A549 (cell line): ENCODE measurements at places on chromosomes 2 and 18.

- no peak for DNase-seq
Observed at GRCh38 chr2:16615687-16616615, 49.7 kb downstream of the CYRIA start.

- DNase-seq: no peak
Observed at GRCh38 chr2:139544186-139544851, 764.1 kb upstream of the NXPH2 start.

- DNase-seq: no peak
Observed at GRCh38 chr18:37006742-37007141, 177.8 kb downstream of the KIAA1328 start.

DNA sequence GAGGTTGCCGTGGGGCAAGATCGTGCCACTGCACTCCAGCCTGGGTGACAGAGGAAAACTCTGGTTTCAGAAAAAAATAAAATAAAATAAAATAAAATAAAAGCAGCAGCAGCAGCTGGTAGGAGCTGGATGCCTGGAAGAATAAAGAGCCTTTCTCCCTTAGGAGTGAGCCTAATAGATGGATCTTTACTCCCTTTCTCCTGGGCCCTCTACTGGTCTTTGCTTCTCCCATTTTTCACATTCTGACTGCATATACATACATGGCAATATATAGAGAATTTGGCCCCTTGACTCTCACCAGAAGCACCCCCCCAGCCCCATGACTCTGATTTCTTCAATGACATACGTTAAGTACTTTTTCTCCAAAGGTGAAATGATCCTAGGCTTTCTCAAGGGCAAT is 9.8 kb upstream of the MALT1 start:
- no peak for DNase-seq

- DNase-seq: no peak
Observed at GRCh38 chr18:36567800-36568199, 261.0 kb downstream of the TPGS2 start.

DNA sequence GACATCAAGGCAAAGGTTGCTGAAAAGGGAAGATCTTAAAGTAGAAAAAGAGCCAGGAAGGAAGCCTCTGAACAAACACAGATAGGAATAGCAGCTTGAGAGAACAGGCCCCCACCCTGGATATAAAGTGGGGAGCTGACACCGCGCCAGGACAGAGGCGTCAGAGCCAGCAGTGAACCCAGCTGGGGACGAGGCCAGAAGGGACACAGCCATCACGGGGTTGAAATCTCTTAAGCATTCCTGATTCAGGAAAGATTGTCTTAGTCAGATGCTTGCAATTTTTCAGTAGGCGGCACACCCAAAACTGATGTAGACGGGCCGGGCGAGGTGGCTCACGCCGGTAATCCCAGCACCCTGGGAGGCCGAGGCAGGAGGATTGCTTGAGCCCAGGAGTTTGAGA is 93.8 kb upstream of the PHLPP1 start:
- peak; percentile 7 for DNase-seq

DNA sequence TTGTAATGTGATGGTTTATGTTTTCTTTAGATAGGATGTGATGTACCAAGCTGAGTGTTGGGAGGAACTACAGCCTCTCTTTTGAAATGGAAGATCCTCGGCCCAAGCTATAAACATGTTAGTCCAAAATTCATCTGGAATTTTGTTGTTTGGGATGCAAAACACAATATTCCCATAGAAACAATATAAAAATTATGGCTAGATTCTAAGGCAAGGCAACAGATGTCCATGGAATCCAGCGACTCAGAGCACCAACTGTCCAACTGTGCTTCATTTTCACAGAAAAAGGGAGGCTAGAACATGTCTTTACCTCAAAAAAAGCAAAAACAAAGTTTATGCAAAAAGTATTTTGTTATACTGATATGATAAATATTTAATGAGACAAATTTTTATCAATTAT is 52.4 kb upstream of the ATP8B1 start:
- no peak for DNase-seq

GRCh38 chr18:35581898-35582641 is 530 bp downstream of the GALNT1 start:
- DNase-seq: no peak

DNA sequence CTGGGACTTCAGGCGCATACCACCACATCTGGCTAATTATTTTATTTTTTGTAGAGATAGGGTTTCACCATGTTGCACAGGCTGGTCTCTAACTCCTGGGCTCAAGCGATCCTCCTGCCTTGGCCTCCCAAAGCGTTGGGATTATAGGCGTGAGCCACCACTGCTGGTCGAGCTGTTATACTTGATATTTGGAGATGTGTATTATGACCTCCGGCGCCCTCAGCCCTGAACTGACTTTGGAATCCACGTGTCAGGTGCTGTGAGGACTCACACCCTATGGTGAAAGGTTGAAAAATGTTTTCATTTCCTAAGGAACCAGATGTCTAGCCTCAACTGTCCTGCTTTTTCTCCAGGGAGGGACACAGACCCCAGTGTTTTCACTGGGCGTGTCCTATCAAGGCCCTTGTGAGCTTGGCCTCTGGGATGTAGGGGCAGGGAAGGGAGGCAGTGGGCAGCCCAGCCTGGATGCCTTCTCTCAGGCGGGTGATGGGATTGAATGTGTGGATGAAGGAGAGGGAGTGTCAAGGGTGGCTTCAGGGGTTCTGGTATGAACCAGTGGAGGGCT is 56.4 kb upstream of the HAAO start:
- DNase-seq: no peak

DNA sequence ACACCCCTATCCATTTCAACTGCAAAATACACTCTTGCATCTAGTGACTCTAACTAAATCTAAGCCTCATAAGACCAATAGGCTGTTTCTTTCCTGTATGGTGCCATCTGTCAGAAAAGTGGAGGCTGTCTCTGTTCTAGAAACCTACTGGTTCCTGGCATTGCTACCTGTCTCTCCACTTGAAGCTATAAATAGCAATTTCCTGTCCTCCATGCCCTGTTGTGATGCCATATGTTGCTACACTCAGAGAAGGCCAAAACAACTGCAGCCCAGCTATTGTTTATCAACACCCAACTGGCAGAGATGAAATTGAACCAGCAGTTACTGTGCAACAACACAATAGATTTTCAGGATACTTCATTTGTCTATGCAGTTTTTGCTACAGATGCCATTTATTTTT is 1355.1 kb upstream of the SLC39A10 start:
- no peak for DNase-seq

DNA sequence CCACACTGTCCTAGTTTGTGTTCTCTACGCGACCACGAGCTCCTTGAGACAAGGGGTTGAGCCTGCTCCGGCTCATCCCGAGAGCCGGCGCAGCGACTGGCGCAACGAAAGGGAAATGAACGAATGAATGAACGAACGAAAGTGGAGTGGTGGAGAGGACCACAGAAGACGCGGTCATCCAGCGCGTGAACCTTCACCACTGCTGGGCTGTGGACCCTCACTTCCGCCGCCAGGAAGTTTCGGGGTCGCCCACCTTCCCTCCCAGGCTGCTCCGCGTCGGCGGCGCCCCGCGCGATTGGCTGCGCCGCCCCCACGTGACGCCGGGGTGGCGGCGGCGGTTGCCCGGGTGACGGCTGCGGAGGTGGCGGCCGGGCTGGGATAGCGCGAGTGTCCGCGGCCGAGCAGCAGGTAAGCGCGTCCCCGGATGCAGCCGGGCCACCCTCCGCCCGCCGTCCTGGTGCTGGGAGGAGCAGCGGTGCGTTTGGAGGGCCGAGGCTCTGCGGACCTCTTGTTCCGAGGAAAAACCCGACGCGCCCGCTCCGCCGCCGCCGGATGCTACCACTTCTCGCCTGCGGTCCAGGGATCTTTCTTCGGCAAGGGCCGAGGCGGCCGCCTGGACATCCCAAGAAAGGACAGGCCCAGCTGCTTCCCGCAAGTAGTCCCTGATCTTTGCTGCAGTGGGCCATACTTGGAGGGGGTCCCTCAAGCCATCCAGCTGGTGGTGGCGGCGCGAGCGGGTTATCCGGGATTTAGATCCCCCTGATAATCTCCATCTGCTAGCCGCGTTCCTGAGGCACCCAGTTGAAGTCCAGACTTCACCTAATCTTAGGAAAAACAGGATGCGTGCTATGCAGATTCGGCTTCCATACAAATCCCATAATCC is at the start of gene ARMC9:
TSS of gene ARMC9 (plus strand) at position 341 of the 883 bp plus-strand sequence. CDS start 7,608 bp downstream, outside the sequence.
- peak; percentile 71 for DNase-seq

GRCh38 chr2:38073211-38074057 is 2.5 kb downstream of the CYP1B1 start:
- DNase-seq: peak; percentile 26

GRCh38 chr2:154032220-154032619 is 160.5 kb downstream of the GALNT13 start:
- no peak for DNase-seq

DNA sequence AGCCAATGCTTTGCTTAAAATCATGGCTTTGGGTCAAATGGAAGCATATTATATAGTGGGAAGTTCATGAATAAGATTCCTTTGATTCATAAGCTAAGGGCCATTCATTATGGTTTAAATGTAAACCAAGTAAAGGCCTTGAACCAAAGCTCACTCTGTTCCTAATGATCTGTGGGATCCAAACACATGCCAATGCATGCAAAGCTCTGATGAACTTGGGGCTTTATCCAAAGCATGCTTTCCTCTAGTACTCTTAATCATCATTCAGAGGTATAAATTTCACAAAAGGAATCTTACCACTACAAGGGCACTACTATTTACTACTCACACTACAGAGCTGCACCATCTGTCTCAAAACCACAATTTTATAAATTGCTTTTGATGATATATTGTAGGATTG is 102.8 kb upstream of the RBMS1 start:
- no peak for DNase-seq

DNA sequence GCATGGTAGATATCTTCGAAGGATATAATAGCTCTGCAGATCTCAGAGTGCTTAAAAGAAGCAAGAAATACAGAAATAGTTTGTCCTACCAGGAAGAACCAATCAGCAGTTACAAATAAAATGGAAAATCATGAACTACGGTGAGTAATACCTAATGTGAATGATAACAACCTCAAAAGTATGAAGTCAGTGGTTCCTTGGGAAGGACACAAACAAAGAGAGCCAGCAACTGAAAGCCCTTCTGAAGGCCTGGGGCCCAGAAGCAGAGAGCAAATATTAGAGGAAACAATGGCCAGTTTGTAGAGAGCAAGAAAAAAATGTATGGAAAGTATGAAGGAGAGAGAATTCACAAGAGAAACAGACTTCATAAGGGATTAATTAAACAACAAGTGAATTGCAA is 226.8 kb upstream of the CHST9 start:
- no peak for DNase-seq

GRCh38 chr2:239835056-239835455 is 190.1 kb downstream of the NDUFA10 start:
- no peak for DNase-seq

- peak; percentile 44 for DNase-seq
Observed at GRCh38 chr2:137969418-137969765, 5.1 kb downstream of the HNMT start.

DNA sequence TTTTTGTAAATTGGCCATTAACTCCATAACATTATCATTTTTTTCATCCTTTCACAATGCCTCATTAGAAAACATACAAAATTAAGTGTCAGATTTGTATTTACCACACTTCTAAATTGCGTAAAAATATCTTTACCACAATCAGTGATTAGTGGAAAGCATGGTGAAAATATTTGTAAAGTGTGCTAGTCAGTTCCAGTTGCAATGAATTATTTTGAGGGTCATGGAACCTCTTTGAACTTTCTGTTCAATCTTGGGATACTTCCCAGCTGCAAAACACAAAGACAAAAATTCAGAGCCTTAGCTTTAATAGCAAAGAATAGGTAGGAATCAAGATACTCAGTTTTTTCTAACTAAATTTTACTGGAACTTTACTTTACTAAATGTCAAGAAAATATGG is 4.0 kb upstream of the COL3A1 start:
- no peak for DNase-seq

GRCh38 chr2:119827866-119828507 is 68.3 kb downstream of the PTPN4 start:
- no peak for DNase-seq

GRCh38 chr2:205197468-205198139 is 484.7 kb upstream of the NRP2 start:
- no peak for DNase-seq

DNA sequence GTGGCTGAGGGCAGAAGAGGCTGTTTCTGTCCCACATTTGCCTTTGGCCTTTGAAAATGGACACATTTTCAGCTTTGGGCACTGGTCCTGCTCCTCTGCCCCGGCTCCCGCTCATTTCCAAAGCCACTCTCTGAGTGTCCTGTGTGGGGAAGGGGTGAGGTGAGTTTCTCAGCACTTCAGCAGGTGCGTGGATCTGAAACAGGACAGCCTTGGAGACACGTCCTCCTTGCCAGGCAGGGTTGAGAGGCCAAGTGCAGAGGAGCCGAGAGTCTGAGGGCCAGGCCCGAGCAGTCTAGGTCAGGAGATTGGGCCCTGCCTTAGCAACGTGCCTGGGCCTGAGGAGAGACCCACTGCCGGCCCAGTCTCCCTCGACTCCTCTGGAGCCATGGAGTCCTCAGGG is 21.9 kb upstream of the ALPI start:
- DNase-seq: no peak

DNA sequence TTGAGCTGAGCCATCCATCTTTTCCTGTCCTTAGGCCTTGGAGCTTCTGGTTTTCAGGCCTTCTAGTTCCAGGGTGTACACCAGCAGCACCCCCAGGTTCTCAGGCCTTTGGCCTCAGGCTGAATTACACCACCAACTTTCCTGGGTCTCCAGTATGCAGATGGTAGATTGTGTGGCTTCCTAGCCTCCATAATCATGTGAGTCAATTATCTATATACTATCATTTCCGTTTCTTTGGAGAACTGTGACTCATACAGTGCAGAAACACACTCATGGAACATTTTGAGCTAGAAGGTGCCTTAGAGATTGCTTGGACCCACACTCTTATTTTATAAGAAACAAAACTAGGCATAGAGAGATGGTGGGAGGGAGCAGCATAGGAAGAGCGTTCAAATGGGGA is 167.4 kb downstream of the NCK2 start:
- no peak for DNase-seq

GRCh38 chr2:25614711-25615110 is 58.7 kb downstream of the DTNB start:
- no peak for DNase-seq
